ENCODE measurements at places on chromosomes 6 and 20.

DNA sequence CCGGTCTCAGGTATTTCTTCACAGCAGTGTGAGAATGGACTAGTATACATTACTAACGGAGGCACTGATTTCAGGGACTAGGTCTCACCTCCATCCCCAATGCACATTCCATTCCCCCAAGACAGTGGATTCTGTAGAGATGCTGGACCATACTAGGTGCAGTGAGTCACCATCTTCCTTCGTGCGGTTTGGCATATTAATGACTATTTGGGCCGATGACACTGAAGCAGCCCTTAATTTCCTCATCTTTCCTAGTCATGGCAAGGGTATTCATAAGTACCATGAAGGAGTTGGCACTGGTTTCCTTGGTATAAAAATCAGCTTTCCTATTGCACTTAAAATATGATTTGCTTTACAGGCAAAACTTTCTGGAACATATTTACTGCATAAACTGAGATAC is 121.4 kb upstream of the TRAF3IP2 start:
- DNase-seq: no peak

DNA sequence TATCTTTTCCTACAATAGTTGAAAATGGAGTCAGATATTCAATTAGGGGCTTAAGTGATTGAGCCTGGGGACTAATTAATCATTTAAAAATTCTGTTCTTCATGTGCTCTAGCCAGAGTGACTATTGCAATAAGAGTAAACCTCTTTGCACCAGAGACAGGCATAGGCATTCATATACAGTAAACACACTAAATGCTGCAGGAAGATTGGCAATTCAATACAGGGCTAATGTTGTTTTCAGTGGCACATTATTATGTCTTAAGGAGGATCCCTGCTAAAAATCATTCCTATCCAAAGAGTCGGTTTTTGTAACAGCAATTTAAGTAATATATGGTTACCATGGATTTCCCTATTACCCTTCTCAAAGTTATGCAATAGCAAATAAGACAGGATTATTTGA is 1.2 kb downstream of the PDE7B start:
- DNase-seq: no peak

GRCh38 chr6:108453601-108454185 is 107.0 kb upstream of the FOXO3 start:
- peak; percentile 3 for DNase-seq

GRCh38 chr6:7108196-7108963 is 619 bp downstream of the RREB1 start:
- peak; percentile 46 for DNase-seq

- DNase-seq: no peak
These were observed at the start of gene BPI for GRCh38 chr20:38303908-38304379. Gene BPI (plus strand): TSS chr20:38304156. CDS start chr20:38304224, 68 bp downstream.

DNA sequence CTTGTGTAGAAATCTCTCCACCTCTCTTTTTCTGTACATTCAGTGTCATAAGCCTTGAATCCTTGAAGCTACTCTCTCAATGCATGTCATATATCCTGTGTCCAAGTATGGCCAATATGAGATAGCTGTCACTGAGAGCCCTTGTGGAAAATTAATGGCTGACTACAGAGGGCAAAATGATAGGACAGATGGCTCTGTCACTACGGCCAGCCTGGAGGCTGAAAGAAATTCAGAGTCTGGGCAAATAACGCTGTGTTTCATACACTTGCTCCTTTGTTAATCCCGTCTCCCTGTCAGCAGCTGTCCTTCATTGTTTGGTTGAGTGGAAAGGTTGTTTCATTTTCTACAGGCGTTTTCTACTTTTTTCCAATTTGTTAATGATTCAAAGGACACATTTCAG is 70.4 kb upstream of the VGLL2 start:
- DNase-seq: no peak

Measured in CD4-positive, CD25-positive, alpha-beta regulatory T cell (primary cell).